ENCODE measurements at places on chromosomes 2 and 18.

DNA sequence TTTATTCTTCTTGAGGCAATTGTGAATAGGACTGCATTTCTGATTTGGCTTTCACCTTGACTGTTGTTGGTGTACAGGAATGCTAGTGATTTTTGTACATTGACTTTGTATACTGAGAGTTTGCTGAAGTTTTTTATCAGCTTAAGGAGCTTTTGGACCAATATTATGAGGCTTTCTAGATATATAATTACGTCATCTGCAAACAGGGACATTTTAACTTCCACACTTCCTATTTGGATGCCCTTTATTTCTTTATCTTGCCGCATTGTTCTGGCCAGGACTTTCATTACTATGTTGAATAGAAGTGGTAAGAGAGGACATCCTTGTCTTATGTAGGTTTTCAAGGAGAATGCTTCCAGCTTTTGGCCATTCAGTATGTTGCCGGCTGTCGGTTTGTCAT is 425.4 kb upstream of the CHAC2 start:
- no peak for DNase-seq

DNA sequence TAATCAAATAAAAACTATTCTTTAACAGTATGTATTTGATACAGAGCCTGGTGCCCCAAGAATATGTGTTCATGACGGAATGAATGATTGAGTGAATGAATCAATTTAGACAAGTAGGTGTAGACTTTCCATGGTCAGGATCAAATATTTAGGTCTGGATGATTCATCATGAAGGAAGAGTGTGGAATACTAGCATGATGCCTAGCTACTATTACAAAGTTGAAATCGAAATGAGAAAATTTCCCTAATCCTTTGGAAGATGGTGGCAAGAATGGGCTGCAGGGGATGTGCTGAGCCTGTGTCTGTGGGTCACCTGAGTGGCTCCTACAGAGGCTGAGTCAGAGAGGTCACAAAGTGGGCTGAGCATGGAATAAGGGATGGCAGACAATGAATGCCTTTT is 3.1 kb upstream of the MALT1 start:
- no peak for DNase-seq

- no peak for DNase-seq
Measured at GRCh38 chr2:229725716-229726574, 11.6 kb upstream of the DNER start.

- DNase-seq = no peak
Measured at GRCh38 chr2:185433824-185434223, 304.8 kb upstream of the FSIP2 start.

- no peak for DNase-seq
Measured at GRCh38 chr2:210503725-210504191, 27.2 kb upstream of the LANCL1 start.

DNA sequence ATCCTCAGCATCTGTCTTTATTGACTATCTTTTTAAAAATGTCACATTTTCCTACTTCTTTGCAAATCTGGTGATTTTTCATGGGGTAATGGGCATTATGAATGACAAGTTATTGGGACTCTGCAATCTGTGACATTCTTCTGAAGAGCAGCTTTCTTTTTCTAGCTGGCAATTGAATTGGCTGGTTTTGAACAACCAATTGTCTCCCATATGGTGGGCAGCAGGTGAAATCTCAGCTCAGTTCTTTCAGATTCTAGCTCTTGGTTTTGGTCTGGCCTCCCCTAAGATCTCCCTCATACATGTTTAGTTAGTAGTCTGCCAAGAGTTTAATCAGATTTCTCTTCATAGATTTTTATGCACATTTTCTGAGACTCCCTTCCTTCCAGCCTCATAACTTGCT is 107.9 kb upstream of the EPB41L3 start:
- DNase-seq = no peak

DNA sequence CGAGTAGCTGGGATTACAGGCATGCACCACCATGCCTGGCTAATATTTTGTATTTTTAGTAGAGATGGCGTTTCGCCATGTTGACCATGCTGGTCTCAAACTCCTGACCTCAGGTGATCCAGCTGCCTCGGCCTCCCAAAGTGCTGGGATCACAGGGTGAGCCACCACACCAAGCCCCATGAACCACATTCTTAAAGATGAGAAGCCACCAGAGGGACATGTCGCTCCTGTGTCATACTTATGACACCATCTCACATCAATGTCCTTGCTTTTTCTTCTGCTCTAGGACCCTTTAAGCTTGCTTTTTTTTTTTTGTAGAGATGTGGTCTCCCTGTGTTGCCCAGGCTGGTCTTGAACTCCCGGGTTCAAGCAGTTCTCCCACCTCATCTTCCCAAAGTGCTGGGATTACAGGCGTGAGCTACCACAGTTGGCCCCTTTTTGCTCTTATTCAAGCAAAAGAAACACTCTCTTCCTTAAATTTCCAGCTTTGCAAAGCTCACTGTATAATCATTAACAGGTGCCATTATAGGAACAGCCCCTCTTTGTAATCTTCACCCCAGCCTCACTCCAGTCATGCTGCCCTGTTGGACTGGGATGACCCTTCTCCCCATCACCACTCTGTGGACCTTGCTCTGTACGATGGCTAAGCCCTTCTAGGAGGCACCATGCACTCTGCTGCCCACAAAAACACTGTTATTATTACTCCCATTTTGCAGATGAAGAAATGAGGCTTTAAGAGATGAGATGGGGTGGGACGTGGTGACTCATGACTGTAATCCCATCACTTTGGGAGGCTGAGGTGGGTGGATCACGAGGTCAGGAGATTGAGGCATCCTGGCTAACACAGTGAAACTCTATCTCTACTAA is 10.8 kb upstream of the KCNG3 start:
- DNase-seq = no peak

DNA sequence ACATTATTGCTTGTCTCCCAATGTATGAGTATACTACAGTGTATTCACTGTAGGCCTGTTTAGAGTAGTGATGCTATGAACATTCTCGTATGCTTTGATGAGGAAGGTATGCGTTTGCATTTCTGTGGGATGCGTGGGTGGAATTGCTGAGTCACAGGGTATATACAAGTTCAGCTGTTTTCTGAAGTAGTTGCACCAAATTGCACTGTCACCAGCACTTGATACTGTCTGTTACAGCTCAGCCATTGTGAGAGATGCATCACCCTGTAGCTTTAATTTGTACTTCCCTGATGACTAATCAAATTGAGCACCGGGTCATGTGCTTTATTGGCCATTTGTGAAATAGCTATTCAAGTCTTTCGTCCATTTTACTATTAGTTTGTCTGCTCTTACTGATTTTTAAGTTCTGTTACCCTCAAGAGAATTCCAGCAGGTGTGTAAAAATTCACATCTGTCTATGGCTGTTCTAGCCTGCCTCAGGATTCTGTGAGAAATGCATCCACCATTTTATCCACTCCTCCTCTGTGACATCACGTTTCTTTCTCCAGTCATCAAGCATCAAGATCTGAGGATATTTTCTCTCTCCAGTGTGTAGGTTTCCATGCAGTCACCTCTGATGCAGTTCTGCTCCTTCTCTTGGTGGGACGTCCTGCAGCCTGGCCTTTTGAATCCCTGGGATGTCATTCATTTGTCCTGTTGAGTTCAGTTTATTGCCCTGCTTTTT is 72.5 kb downstream of the DGKD start:
- no peak for DNase-seq

All from stimulated activated CD4-positive, alpha-beta T cell treated with anti-CD3 and anti-CD28 coated beads, Interleukin-1b, Interleukin-23, amount 100 ng/mL, for 1 hour (primary cell).